ENCODE measurements at places on chromosomes 6 and 20. TPM values are rescaled to one million over a fixed set of nuclear protein-coding genes. Genes with fewer than 3 reads are reported as not detected.

FAM209B gene
- polyA plus RNA-seq = 0.27 TPM

- DNase-seq = peak; percentile 91
Observed at GRCh38 chr6:32154514-32155161, 697 bp downstream of the PPT2 start.

NOX3 gene
- not detected for polyA plus RNA-seq

AFG1L gene
- polyA plus RNA-seq = 4.9 TPM

C20orf204 gene
- 2.4 TPM for polyA plus RNA-seq

- no peak for DNase-seq
Observed at GRCh38 chr6:45801471-45802289, 214.0 kb downstream of the CLIC5 start.

RGS17 gene
- 1.4 TPM for polyA plus RNA-seq

- no peak for DNase-seq
Observed at GRCh38 chr6:14072084-14072483, 45.5 kb upstream of the CD83 start.

- no peak for DNase-seq
Observed at GRCh38 chr6:161068321-161068741, 76.8 kb downstream of the MAP3K4 start.

GRCh38 chr20:61497029-61497627 lies 245.1 kb downstream of the CDH4 start:
- no peak for DNase-seq

- peak; percentile 83 for DNase-seq
Observed at GRCh38 chr6:27894839-27895762, 17.1 kb downstream of the OR2B2 start.

- no peak for DNase-seq
Observed at GRCh38 chr20:19543101-19543500, 215.0 kb upstream of the RIN2 start.

GRCh38 chr20:62186887-62187866 lies 4.3 kb downstream of the MTG2 start:
- DNase-seq = peak; percentile 55

DNA sequence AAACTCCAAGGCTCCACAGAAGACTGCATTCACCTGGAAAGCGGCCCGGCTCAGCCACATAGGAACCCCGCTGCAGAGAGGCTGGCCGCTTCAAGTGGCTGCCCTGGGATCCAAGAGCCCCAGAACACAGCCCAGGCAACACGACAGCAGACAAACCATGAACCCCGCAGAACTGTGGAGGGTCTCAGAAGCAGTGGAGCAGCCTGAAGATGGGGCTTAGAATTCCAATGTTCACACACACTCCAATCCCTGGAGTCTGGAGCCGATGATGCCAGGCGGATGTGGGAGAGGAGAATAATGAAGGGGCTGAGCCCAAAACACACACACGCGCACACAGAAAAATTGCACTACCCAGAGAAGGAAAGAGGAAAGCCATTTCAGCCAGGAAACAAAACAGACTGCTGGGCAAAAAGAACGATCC lies 52.4 kb downstream of the NINL start:
- no peak for DNase-seq

EFCAB8 gene
- polyA plus RNA-seq = 0.01 TPM

CCN6 gene
- 0.28 TPM for polyA plus RNA-seq
